Activated CD4-positive, alpha-beta T cell treated with anti-CD3 and anti-CD28 coated beads, Interleukin-2, amount 50 U/mL, for 48 hours (primary cell): ENCODE measurements at places on chromosomes 16 and 17.
A peak's percentile ranks its signal among the peaks of the same experiment; 100 is the strongest.

DNA sequence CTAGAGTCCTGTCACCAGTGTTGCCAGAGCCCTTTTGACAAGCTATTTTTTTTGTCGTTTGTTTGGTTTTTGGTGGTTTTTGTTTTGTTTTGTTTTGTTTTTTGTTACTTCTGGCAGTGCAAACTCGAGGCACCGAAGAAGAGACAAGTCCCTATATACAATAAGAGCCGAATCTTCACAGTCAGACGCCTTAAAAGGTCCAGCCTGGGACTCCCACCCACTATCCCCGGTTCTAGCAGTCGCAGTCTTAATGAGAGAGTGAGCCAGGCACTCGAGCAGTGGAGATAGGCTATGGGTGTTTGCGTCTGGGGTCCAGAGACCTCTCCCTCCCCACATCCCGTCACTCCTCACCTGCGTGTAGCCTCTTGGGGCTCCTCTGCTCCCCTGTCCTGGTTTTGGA is 1.9 kb downstream of the OR1F1 start:
- no peak for DNase-seq

DNA sequence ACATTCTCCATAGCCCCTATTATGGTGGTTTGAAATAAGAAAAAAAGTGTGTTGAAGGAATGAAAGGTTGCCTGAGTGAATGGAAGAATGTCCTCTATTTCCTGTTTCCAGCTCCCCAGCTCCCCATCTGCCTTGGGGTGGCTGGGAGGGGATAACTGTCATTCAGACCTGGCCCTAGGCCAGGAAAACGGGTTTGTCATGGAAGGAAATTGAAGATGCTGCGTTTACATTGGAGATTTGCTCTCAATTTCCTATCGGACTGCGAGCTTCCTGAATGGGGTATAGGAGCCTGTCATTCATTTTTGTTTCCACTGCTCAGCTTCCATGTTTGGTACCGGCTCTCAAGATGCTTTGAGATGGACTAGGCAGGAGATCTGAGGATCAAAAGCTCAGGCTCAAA is 2.2 kb upstream of the FZD2 start:
- DNase-seq: no peak

DNA sequence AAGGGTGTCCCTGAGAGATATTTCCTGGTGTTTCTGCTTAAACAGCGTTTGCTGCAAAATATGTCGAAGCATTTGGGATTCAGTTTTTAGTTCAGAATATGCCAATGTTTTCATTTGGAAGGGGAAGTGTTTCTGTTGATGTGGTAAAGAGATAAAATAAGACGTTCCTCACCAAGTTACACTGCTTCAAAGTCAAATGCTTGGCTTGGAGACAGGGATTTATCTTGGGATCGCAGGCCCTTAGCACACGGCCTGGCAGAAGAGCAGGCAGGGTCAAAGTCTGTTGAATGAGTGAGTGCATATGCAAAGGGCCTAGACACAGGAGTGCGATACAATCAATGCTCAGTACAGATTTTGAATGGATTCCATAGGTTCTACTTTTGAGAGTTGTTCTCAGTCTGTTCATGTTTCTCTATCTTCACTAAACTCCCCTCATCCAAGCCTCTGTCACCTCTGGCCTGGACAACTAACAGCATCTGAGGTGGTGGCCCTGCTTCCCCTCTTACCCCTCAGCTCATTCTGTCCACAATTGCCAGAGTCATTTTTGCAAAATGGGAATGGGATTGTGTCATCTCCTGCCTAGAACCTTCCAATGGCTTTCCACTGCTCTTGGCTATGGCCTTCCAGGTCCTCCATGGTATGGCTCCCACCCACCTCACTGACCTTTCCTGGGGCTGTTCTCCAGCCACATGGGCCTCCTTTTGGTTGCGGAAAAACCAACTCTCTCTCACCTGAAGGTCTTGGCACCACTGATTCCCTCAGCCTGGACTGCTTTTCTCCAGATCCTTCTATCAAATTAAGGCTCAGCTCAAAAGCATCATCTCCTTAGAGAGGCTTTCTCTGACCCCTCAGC is 3.2 kb downstream of the DEXI start:
- no peak for DNase-seq

DNA sequence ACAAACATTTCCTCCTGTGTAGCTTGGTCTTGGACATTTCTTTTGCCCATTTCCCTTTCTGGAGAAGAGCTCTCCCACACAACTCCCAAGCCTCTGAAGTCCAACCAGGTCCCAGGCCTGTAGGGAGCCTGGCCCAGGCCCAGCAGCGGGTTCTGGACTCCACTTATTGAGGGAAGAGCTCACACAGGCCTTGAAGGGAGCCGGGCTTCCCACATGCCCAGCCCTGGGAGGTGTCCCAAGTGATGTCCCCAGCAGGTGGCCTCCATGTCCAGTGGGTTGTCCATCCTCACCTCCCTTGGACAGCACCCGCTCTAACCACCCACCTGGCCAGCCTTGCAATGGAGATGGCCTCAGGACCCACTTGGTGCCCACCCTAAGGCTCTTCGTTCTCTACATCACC is 5.9 kb upstream of the EPX start:
- DNase-seq: no peak

- DNase-seq: peak; percentile 49
Measured at GRCh38 chr17:6461792-6462524, 17.7 kb downstream of the PIMREG start.

DNA sequence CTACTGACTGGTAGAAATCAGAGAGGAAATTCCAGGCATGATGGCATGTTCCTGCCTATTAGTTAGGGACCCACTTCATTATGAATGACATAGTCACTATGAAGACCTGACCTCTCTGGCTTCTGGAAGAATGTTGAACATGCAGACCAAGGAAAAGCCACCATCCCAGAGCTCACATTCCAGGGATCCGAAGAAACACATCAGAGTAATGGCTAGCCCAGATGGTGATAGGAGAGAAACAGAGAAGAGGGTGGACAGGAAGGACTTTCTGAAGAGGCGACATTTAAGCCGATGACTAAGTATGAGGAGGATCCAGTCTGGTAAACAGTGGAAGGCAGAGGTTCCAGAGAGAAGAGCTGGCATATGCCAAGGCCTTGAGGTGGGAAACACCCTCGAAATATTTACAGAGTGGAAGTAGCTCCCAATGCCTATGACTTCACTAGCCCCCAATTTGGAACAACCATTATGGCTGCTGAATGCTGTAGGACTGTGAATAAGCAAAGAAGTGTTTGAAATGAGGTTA is 216.2 kb downstream of the RBFOX1 start:
- DNase-seq: no peak

DNA sequence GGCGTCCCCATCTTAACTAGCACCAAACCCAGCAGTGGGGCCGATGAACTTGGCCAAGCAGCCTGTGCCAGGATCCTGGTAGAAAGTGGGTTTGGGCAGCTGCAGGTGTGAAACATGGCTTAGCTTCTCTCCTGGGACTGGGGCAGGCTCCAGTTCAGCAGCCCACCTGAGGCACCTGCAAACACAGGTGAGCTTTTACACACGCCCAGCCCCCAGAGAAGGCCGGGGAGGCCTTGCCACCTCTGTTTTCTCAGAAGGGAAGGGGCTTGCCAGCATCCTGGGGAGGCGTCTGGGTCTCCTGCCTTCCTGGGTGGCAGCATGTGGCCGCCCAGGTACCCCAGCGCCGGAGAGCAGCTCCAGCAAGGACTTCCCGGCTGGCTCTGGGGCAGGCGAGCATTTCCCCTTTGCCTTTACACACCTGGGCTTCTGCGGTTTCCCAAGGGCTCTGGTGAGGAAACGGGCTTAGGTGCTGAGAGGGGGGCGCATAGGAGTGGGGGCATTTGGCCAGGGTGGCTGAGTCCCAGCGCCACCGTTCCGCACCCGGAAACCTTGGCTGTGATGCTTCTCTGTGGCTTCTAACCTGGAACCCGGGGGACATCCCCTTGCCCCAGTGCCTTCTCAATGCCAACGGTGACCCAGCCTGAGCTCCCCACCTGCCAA is 81.6 kb upstream of the CBX4 start:
- no peak for DNase-seq

DNA sequence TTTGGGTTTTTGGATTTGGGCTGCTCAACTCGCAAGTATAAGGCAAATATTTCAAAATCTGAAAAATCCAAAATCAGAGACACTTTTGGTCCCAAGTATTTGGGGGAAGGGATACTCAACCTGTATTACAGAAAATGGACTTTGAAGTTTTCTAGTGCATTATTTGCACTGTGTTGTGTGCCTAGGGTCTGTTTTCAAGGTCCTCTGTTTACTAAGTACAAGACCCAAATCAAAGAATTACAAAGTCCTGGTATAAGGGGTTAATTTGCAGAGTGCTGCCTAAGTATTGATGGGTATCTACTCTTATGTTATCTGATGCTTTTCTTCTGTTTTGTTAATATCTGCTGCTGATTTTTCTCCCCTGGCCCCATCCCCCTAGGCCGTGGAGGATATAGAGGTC is 25.0 kb downstream of the HEATR9 start:
- DNase-seq: no peak

DNA sequence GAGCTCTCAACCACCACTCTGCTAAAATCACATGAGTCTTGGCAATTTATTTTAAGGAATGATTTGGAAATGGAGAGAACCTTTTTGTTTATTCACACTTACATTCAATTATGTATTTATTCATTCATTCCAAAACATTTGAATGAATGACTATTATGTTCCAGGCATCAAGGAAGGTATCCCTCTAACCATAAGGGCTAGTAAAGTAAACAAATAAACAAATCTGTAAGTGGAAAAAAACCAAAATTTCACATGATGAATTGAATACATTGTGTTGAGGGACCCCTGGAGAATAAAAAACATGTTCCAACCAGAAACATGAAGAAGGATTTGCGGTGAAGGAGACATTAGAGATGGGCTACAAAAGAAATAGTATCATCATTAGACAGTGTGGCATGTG is 677.8 kb downstream of the TOX3 start:
- DNase-seq: no peak

GRCh38 chr16:64363039-64363438 is 758.8 kb downstream of the CDH11 start:
- DNase-seq: no peak

DNA sequence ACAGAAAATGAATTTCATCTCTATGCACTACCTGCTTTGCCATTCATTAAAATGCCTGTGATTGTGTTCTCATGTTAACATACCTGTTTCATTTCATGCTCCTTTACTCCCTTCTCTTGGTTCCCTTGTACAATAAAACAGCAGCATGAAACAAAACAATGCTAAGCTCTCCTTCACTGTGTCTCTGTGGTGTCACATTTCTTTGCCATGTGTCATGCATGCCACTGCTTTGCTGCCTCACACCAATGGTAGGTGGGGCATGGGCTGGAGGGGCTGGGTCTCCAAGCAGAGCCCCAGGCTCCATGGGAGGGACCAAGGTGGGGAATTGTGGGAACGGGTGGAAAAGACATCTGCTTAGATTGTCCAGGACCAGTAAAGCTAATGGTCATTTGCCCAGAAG is 83.6 kb downstream of the RGS9 start:
- no peak for DNase-seq

- no peak for DNase-seq
Measured at GRCh38 chr17:27989046-27989445, 53.4 kb upstream of the NLK start.

DNA sequence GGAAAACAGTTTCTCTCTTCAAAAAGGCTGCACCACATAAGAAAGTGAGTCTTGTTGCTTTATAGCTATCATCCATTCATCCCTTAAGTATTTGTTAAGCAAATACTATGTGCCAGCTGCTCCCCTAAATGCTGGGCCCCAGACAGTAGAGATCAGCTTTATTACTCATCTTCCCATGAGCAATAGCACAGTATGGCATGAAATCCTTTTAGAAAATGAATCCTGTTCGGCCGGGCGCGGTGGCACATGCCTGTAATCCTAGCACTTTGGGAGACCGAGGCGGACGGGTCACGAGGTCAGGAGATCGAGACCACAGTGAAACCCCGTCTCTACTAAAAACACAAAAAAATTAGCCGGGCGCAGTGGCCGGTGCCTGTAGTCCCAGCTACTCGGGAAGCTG is 99.5 kb downstream of the MYO1D start:
- DNase-seq: no peak

GRCh38 chr17:30790279-30790678 is 34.2 kb downstream of the CRLF3 start:
- no peak for DNase-seq

DNA sequence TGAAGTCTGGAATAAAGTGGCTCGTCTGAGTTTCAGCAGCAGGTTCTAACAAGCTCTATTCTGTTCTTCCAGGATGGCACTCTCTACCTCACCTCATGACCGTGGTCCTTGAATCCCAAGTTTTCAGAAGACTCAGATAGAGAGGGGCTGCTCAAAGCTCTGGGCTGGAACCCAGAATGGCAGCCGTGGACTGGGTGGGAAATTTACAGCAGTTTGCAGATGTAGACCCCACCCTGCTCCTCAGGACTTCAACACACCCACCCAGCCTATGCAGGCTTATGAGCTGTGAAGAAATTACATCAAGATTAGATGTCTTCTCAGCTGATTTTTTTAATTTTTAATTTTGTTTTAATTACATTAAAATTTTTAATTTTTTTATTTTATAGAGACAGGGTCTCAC is 59.4 kb downstream of the METRNL start:
- DNase-seq: no peak

GRCh38 chr16:29841631-29842030 is 21.4 kb downstream of the MVP start:
- DNase-seq: no peak

- DNase-seq: no peak
Measured at GRCh38 chr16:30766933-30767284, 4.8 kb downstream of the RNF40 start.

- no peak for DNase-seq
Measured at GRCh38 chr16:1458977-1459341, 14.6 kb upstream of the CCDC154 start.

GRCh38 chr17:76115138-76115754 is 11.7 kb upstream of the EXOC7 start:
- DNase-seq: no peak

DNA sequence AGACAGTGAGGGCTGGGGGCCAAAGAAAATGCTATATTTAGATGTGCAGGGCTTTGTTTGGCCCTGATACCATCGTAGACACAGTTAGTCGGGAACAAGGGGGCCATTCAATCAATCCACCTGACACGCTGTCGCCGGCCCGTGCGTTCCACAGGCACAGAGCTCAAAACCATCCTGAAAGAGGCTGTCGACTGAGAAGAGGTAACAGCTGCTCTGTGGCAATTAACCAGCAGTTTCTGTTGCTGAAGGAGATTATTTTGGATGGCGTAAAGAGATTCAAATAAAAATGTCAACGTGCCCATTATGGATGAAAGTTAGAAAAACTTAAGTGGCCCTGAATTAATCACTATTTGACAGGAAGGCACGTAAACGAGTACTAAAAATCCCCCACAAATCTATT is 276.2 kb upstream of the IRX5 start:
- DNase-seq: no peak

DNA sequence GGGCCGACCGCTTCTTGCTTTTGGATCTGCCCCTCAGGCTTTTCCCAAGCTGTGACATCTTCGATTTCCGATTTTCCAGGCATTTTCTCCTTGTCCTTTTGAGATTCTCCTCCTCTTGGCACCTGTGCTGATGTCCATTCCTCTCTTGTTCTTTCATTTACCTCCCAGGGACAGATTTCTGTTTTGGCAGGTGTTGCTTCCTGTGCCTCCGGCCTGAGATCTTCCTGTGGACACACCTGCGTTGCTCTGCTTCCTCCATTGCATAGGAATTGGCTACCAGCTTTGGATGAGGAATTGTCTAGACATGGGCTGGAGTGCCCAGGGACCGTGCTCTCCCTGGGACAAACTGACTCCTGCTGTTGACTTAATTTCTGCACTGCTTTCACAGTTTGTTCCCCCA is 15.1 kb downstream of the GPR179 start:
- no peak for DNase-seq
